ENCODE measurements at places on chromosomes 4 and X. TPM values are rescaled to one million over a fixed set of nuclear protein-coding genes. Genes with fewer than 3 reads are reported as not detected.

Gene TMEM156
- total RNA-seq = not detected

Gene TEX13B
- total RNA-seq = not detected

- no peaks in the 10 kb centered on the region for H3K27me3 ChIP-seq
- no peak overlapping the region for H3K4me3 ChIP-seq
- no peak overlapping the region for H3K27ac ChIP-seq
- H3K4me1 ChIP-seq = no peaks in the 10 kb centered on the region
- no peak for DNase-seq
- no peaks in the 10 kb centered on the region for H3K36me3 ChIP-seq
These were observed 16.8 kb downstream of the DCAF8L1 start for GRCh38 chrX:27964432-27964831.

Gene CENPVL1
- 0.45 TPM for total RNA-seq

DNA sequence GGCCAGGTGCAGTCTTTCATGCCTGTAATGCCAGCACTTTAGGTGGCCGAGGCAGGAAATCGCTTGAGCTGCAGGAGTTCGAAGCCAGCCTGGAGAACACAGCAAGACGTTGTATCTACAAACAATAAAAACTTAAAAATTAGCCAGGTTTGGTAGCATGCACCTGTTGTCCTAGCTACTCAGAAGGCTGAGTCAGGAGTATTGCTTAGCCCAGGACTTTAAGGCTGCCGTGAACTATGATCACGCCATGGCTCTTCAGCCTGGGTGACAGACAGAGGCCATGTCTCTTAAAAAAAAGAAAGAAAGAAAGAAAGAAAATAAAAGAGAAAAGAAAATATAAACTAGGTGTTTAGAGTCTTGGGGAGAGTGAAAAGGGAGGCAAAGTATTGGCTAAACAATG, 96.4 kb upstream of the PDE5A start:
- H3K27ac ChIP-seq = no peak overlapping the region
- H3K27me3 ChIP-seq = no peaks in the 10 kb centered on the region
- no peak overlapping the region for H3K4me3 ChIP-seq
- no peak for DNase-seq

- H3K4me3 ChIP-seq = no peak overlapping the region
- no peak overlapping the region for H3K27ac ChIP-seq
- DNase-seq = no peak
- no peaks in the 10 kb centered on the region for H3K36me3 ChIP-seq
- no peaks in the 10 kb centered on the region for H3K27me3 ChIP-seq
These were observed 632.0 kb downstream of the IQCM start for GRCh38 chr4:149183638-149184037.

Gene TLR3
- total RNA-seq = not detected

Measured in endodermal cell (in vitro differentiated cells).